Stimulated activated CD8-positive, alpha-beta memory T cell treated with anti-CD3 and anti-CD28 coated beads, Interleukin-15, amount 100 ng/mL, for 1 hour (primary cell): ENCODE measurements at places on chromosomes 2 and 18.

GRCh38 chr2:72080286-72081145, 67.1 kb downstream of the CYP26B1 start:
- no peak for DNase-seq

DNA sequence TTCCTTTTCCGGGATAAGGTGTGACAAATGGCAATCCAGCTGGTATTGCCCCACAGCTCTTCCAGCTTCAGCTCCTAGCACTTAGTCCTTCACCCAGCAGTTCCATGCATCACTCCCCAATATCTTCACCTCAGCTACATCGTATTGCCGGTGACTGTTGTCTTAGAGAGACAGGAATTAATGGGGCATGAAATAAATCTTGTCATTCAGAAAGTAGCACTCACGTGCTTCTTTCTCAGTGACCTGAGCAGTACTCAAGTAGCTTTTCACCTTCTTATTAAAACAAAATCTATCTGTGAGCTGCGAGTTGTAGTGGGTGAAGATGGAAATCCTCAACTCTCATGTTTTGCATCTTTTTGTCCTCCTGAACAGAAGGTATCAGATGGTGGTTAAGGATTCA, 72.8 kb downstream of the PTH2R start:
- no peak for DNase-seq

DNA sequence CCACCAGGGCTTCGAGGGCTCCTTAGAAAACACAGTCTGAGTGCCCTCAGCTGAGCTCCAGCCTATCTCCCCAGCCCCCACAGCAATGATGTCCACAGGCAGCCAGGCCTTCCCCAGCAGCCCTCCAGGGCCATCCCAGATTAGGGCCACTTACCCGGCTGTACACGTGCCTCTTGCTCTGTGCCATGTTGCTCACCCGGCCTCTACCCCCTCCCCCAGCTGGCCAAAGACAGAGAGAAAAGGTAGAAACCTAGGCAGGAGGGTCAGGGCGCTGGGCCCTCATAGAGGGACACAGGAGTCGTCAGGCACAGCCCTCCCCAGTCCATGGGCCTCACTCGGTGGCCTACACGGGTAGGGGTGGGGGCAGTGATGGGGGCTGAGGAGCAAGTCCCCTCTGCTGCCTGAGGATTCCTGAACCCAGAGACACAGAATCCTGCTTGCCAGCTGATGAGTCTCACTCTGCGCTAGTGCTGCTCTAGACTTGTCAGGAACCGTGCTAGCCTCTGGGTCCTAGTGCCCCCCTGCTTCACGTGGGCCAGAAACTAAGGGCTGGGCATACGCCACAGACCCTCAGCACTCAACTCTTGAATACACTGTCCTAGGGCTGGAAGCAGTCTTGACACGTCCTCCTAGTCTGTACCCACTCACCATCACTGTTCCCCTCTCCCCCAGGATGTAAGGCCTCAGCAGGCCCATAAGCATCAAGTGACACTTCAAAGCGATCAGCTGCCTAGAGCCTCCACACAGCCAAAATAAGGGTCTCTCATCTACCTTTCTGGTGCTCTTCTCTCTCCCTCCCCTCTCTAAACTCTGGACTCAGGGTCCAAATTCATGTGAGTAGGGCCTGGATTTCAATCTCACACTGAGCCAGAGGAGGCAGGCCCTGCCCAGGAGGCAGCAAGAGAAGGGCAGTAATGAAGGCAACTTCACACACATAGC, at the start of gene DCTN1:
Gene DCTN1, minus strand, starts transcription at position 461 of the 939 bp plus-strand sequence. Its CDS starts 274 bp downstream, at position 187.
- DNase-seq, result no peak

GRCh38 chr2:72759755-72760154, 66.1 kb downstream of the EXOC6B start:
- no peak for DNase-seq

GRCh38 chr2:176093145-176093897, 800 bp downstream of the HOXD13 start:
- no peak for DNase-seq

GRCh38 chr2:52717836-52718235, 1049.8 kb upstream of the CHAC2 start:
- DNase-seq, result no peak

GRCh38 chr2:43469713-43470112, 126.1 kb downstream of the THADA start:
- no peak for DNase-seq

- DNase-seq, result no peak
These were observed 32.8 kb upstream of the SIGLEC15 start for GRCh38 chr18:45792506-45793263.

DNA sequence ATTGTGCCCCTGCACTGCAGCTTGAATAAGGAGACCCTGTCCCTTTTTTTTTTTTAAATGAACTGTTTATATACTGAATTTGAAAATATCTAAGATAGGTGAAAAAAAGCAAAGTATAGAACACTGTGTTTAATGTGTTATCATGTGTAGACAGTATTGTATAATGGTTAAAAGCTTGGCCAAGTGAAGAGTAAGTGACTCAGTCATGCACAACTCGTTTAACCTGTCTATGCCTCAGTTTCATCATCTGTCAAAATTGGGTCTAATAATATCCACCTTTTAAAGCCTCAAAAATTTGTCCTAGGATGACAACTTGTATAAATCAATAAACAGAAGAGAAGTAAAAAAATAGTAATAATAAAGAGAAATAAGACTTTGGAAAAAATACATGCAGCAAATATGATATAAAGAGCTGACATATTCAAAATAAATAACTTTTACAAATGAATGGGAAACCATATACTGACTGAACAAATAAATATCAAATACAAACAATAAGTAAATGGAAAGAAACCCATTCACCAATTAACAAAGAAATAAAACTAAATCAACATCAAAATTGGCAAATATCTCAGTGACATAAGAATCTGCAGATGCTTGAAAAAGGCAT, 113.7 kb downstream of the C2orf74 start:
- DNase-seq, result no peak

DNA sequence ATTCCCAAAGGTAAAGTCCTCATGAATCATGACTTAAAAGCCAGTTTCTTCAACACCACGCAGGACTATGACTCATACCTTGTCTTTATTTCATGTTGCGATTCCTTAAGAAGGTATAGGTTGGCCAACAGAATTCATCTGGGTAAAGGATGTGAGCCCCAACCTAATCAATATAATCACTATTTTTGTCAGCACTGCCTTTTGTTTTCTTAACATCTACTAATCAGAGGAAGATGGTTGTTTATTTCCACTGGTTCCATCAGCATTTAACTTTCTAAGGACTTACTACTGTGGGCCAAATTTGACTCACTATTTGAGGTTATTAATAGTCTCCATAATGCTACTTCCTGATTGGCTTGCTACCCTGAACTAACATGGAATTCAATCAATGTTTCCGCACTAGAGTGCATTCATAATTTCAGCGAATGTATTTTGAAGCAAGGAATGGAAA, 78.6 kb downstream of the SCG2 start:
- no peak for DNase-seq

DNA sequence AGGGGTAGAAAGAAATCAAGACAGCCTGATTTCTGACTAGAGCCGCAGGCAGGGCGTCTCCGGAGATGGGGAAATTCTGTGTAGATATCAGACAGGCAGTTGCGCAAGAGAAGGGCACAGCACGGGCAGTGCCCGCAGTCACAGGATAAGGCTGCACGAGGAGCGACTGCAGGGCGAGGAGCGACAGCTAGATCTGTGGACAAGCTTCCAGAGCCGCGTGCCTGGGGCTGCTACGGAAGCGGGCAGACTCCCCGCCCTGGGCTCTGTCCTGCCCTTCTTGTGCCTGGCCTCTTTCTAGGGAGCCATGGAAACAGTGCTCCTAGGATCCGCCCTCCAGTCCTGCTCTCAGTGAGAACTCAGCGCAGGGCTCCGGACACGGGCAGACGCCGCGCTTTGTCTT, 12.6 kb downstream of the MC5R start:
- DNase-seq, result no peak

GRCh38 chr2:190507135-190507534, 27.4 kb downstream of the NEMP2 start:
- DNase-seq, result no peak

DNA sequence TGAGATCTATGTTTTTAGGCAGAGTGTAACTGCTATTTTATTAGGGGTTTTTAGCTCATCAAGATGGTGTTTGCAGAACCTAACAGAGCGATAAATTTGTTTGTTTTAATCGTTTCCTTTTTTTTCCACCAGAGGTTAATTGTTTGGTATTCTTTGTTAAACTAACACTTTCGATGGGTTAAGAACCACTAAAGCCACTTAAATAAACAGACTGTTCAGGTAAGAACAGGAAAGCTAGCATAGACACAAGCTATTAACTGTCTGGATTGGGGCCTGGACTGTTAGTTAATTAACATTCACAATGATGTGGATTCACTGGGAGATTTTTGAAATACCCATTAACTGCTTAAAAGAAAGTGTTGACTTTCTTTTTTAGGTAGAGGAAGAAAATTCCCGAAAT, 209.0 kb upstream of the COPS8 start:
- DNase-seq, result no peak

GRCh38 chr2:120559401-120559800, 176.3 kb upstream of the GLI2 start:
- no peak for DNase-seq

- no peak for DNase-seq
These were observed 1.4 kb downstream of the CMPK2 start for GRCh38 chr2:6864231-6864754.

- DNase-seq, result no peak
These were observed 998 bp upstream of the SLC66A3 start for GRCh38 chr2:11154016-11154922.

DNA sequence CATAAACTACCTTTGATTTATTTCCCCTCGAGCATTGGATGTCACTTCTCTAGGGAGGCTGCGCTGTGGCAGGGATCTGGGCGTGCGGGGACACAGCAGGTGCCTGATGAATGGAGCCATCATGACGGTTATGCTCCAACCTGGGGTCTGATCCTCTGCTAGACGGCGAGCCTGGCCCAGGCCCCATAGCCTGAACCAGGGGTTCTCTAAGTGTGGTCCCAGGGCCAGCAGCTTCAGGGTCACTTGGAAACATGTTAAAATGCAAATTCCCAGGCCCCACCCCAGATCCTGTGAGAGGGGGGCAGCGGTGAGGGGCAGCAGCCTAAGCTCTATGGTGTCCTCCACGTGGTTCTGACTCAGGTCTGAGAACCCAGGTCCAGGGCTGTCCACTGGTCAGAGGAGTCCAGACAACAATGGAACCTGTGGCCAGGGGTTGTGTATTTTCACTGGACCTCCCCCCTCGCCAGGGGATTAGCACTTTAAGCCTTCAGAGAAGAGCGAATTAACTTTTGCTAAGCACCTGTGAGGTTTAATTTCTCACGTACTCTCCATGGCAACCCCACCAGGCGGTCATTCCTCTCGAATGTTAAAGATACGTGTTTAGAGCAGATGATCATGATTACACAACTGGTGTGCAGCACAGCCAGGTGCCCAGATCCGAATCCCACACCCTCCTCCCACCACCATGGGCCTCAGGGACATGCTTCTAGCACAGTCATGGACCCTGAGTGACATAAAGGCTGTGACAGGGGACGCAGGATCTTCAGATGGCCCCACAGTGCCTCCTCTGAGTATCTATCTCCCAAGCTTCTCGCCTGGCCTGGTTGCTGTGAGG, 1.6 kb upstream of the ARHGEF4 start:
- no peak for DNase-seq
